Peyer's patch (tissue), 4 donors: ENCODE measurements at places on chromosomes 12 and 14. TPM values are rescaled to one million over a fixed set of nuclear protein-coding genes. Genes with fewer than 3 reads are reported as not detected.
A peak's percentile ranks its signal among the peaks of the same experiment; 100 is the strongest.

GRCh38 chr12:116794725-116795124 is 56.6 kb downstream of the RNFT2 start:
- H3K36me3 ChIP-seq, result no peaks in the 10 kb centered on the region
- peak overlapping the region; percentile 62 for H3K27ac ChIP-seq
- no peaks in the 10 kb centered on the region for H3K27me3 ChIP-seq

The PTCSC3 gene
- total RNA-seq, result not detected

The TIMELESS gene
- 6.4 TPM for total RNA-seq

DNA sequence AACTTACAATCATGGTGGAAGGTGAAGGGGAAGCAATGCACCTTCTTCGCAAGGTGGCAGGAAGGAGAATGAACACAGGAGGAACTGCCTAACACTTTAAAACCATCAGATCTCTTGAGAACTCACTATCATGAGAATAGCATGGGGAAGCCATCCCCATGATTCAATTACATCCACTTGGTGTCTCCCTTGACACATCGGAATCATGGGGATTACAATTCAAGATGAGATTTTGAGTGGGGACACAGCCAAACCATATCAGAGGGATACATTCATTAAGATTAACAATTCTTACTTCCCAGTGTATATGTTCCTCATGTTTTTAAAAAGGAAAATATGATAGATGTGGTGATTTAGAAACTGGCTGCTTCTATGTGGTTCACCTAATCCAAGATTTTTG is 117.9 kb downstream of the PDE3A start:
- no peaks in the 10 kb centered on the region for H3K27me3 ChIP-seq

The LYZ gene
- 83.4 TPM for total RNA-seq

DNA sequence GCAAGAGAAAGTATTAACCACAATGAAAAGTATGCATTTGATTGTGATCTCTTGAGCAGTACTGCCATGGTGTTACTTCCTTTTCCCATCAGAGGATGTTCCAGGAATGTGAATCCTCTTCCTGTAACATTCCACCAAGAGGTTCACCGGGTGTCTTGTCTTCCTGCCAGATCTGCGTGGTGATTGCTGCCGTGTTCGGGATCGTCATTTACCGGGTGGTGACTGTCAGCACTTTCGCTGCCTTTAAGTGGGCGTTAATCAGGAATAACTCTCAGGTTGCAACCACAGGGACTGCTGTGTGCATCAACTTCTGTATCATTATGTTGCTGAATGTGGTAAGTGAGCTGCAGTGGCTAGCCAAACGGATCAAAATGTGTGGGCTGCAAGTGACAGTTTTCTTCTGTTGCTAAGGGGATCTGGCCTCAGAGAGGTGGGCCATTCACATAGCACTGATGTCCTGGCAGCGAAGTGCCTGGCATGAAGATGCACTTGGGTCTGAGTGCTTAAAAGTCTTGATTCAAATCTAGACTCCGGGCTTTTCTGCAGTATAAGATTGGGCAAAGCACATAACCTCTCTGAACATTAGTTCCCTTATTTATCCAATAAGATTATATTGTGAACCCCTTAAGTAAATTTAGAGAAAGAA is 123.4 kb downstream of the SLC5A8 start:
- H3K27ac ChIP-seq, result no peak overlapping the region
- no peak for DNase-seq
- no peaks in the 10 kb centered on the region for H3K4me1 ChIP-seq
- no peaks in the 10 kb centered on the region for H3K36me3 ChIP-seq

DNA sequence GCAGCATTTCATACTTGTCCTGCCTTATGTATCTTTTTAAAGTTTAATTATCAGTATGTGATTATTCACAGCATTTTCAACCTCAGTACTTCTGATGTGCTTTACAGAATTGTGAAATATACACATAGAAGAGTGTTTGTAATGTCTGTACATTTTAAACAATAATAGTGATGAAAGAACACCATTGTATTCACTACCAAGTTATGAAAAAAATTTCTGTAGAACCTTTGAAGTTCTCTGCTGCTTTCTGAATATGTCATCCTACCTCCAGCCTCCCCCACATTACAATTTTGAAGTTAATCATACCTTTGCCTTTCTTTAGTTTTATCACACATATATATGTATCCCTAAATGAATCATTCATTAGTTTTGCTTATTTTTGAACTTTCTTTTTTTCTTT is 24.8 kb downstream of the FRMD6 start:
- no peaks in the 10 kb centered on the region for H3K4me1 ChIP-seq
- no peak for DNase-seq
- H3K27ac ChIP-seq, result no peak overlapping the region
- no peak overlapping the region for H3K4me3 ChIP-seq
- H3K36me3 ChIP-seq, result no peaks in the 10 kb centered on the region

DNA sequence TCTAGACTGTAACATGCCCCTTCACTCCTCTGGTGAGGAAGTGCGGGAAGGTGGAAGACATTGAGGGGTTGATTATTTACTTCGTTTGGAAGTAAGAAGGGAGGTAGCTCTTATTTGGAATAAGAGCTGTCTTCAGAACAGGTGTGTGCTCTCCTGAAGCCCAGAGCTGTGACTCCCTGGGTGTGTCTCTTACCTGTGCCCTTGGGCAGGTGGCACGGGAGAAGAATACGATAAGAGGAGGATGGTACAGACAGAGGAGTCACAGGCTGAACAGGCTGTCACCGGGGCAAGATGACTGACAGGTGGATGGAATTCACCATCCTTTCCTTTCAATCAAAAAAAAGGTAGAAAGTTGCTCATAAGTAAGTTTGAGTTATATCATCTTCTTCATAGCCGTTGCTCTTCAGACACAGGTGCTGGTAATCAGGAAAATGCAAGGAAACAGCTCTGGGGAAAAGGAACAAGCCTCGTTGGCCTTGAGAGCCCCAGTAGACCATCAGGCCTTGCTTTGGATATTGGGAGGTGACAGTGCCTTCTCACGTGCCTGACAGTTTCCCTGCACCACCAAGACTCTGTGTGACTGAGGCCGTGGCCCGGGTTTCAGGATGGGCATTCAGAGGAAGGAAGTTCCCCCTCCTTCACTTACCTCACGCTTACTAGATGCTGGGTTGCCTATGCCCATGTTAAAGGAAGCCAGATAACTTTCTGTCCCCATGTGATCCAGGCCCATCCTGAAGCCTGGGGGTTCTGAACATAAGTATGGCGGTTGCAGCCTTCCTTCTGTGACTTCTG is 120.4 kb downstream of the ETV6 start:
- H3K4me3 ChIP-seq, result no peak overlapping the region
- H3K27me3 ChIP-seq, result no peaks in the 10 kb centered on the region
- H3K36me3 ChIP-seq, result no peaks in the 10 kb centered on the region
- no peaks in the 10 kb centered on the region for H3K4me1 ChIP-seq
- peak overlapping the region; percentile 7 for H3K27ac ChIP-seq
- no peak for DNase-seq

- no peak for DNase-seq
- no peaks in the 10 kb centered on the region for H3K27me3 ChIP-seq
- H3K4me1 ChIP-seq, result no peaks in the 10 kb centered on the region
- no peak overlapping the region for H3K4me3 ChIP-seq
Measured at GRCh38 chr14:69287098-69288010, 27.4 kb downstream of the GALNT16 start.
